ENCODE measurements at places on chromosomes 7 and 10.

DNA sequence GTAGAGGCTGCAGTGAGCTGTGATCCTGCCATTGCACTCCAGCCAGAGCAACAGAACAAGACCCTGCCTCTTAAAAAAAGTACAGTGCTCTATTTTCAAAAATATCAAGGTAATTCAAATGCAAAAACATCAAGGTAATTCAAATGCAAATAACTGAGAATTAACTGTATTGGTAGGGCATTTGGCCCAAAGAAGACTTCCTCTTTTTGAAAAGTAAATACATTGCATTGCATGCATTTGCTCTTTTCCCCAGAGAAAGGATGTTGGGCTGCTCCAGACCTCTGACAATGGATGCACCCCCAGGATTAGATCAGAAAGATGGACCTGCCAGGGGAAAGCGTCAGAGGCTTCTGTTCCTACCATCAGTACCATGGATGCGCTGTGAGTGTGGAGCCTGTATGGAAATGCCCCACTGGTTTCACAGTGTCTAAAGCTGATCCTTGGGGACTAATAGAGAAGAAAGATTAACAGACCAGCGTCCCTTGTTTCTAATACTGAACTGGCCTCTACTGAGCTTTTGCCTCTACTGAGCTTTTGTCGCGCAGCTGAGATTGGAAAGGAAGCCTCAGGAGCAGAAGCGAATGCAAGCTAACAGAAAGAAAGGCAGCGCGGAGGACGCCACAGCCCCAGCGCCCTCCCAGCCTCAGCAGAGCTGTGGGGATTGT is 93.5 kb upstream of the LYZL2 start:
- no peak for DNase-seq

DNA sequence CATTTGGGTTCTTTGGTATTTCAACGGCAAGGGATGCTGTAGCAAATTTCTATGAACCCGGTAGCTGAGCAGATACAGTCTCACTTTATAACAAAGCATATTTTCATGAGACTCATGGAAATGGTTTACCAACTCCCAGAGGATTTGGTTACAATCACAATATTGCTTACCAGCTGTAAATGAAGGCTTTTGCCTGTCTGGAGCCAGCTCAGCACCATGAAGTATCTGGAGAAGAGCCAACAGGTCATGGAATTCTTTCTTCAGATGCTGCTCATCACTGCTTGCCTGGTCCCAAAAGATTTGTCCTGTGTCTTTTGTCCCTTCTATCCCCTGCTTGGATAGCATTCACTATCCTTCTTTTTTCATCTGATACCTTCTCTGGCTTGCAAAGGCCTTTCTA is 316.9 kb upstream of the PHYHIPL start:
- DNase-seq: no peak

DNA sequence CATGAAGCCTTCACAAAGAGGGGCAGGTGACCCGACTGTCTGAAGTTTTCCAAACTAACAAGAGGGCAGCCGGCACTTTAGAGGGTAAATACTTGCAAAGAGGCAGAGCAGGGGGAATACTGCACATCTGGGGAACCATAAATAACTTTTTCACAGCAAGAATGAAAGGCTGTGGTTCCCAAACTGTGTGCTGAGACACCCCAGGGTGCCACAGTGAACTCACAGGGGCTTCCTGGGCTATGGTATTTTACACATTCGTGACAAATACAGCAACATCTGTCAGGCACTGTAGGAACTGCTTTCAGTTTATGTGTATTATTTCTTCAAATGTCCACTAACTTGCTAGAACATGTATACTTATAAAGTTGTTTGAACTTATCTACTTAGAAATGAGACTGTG is 67.2 kb downstream of the TBXAS1 start:
- DNase-seq: no peak

DNA sequence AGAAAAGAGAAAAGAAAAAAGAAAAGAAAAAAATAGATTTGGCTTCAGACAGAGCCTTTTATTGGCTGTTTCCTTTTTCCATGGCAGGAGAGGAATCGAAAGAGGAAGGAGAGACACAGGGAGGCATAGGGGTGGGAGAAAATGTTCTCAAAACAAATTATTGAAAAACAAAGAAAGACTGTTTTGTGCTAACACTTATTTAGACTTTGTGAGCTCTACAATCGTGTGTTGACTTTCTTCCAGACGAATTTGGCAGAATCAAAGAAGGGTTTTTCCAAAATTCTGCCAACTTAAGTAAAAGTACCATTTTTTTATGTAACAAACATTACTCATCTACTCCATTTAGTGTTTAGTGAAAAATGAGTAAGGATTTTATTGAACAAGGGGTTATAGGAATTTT is 982.2 kb downstream of the REEP3 start:
- no peak for DNase-seq

DNA sequence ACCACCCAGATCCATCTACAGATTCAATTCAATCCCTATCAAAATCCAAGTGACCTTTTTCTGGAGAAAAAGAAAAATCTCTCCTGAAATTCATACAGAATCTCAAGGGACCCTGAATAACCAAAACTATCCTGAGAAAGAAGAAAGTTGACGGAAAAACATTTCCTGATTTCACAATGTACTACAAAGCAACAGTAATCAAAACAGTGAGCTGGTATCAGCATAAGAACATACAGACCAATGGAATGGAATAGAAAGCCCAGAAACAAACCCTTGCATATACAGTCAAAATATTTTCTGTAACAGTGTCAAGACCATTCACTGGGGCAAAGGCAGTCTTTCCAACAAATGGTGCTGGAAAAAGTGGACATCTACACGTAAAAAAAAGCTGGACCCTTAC is 89.9 kb downstream of the JMJD1C start:
- no peak for DNase-seq

DNA sequence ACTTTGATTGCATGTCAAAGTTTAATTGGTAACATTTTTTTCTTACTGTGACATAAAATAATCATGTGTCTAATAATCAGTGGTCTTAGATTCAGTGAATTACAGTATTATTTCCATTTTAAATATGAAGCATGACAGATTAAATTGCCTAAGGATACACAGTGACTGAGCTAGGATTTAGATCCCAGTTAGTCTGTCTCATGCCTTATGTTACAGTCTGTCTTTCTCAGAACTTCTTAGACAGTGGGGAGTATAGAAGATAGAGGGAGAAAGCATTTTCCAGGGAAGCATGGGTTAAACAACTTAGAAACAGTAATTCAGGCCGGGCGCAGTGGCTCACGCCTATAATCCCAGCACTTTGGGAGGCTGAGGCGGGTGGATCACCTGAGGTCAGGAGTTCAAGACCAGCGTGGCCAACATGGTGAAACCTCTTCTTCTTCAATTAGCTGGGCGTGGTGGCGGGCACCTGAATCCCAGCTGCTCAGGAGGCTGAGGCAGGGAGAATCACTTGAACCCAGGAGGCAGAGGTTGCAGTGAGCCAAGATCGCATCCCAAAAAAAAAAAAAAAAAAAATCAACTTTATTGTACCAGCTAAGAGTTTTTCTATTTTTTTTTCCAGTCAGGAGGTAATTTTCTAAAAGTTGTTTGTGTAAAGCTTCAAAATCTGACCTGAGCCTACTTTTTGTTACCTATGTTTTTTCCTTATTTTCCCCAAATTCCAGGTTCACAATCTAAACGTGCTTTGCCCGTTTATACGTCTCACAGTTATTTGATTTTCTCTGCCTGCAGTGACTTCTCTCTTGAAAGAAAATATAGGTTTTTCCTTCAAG is 3.3 kb downstream of the CASD1 start:
- DNase-seq: no peak

Measured in RCC 7860 (cell line).